Activated naive CD4-positive, alpha-beta T cell treated with anti-CD3 and anti-CD28 coated beads for 36 hours (primary cell): ENCODE measurements at places on chromosomes 16 and 17. TPM values are rescaled to one million over a fixed set of nuclear protein-coding genes. Genes with fewer than 3 reads are reported as not detected.

RNF151 gene
- not detected for total RNA-seq

BCAR1 gene
- total RNA-seq = 0.81 TPM

TEX2 gene
- total RNA-seq = 9.2 TPM

ABCC11 gene
- total RNA-seq = 0.24 TPM

OR1F1 gene
- not detected for total RNA-seq

NDRG4 gene
- 3.0 TPM for total RNA-seq

HNF1B gene
- not detected for total RNA-seq

LGALS9 gene
- 80.2 TPM for total RNA-seq

SLX1A gene
- 42.5 TPM for total RNA-seq

TPSD1 gene
- total RNA-seq = not detected

DNAAF1 gene
- not detected for total RNA-seq

CRYBA1 gene
- total RNA-seq = not detected

SMIM36 gene
- total RNA-seq = not detected

HEATR9 gene
- not detected for total RNA-seq

ITGA2B gene
- 0.31 TPM for total RNA-seq
